ENCODE measurements at places on chromosomes 3 and 15.

DNA sequence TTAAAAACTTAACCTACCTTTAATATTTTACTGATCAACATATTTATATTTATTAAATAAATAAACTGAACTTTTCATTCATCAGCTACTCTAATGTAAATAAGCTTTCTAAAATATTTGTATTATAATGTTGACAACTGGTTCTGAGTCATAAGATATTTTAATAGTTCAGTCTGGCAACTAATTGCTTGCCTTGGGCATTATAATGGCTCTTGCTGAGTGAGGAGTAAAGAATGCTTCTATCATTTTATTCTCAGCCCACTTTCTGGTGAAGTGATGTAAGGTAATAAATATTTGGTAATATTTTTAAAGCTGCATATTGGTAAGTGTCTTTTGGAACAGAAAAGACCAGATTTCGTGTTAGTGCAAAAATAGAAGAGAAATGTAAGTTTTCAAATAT, 81.5 kb downstream of the DIPK2A start:
- no peak for DNase-seq

DNA sequence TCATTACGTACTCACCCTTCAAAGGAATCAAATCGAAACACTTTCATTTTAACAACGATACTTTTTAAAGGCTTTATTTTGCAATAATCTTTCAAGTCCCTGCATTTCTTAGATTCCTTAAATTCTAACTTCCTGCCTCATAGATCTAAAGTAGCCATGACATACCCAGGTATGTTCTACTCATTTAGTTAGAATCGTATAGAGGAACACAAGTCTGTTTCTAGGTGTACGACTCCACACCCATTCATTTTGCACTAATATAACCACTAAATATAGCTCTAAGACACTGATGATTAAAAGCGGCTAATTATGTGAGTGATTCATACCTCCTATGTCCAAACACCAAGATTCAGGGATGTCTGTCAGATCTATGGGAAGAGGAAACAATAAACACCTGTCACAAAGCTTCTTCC, 1.3 kb downstream of the ATP13A3 start:
- DNase-seq = peak; percentile 13

DNA sequence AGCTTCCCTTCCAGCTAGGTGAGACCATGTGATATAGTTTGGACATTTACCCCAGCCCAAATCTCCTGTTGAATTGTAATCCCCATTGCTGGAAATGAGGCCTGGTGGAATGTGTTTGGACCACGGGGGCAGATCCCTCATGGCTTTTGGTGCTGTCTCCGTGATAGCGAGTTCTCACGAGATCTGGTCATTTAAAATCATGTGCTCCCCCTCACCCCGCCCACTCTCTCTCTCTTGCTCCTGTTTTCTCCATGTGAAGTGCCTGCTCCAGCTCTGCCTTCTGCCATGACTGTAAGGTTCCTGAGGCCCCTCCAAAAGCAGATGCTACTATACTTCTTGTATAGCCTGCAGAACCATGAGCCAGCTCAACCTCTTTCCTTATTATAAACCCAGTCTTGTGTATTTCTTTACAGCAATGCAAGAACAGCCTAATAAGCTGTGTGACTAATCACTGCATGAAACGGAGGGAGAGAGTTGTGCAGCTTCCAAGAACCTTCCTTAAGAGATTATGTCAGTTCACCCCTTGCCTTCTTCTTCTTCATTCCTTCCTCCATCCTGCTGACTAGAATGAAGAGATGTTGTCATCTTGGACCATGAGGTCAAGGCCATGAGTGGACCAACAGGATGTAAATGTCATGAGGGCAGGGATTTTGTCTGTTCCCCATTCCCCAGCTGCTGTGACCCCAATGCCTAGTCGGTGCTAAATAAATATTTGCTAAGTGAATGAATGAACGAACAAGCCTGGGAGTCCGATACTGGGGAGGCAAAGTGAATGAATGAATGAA, 91.0 kb downstream of the CPN2 start:
- DNase-seq = no peak

GRCh38 chr3:107264888-107265287, 112.4 kb upstream of the CCDC54 start:
- DNase-seq = no peak

- no peak for DNase-seq
Observed at GRCh38 chr3:184637705-184638104, 74.2 kb downstream of the MAGEF1 start.

DNA sequence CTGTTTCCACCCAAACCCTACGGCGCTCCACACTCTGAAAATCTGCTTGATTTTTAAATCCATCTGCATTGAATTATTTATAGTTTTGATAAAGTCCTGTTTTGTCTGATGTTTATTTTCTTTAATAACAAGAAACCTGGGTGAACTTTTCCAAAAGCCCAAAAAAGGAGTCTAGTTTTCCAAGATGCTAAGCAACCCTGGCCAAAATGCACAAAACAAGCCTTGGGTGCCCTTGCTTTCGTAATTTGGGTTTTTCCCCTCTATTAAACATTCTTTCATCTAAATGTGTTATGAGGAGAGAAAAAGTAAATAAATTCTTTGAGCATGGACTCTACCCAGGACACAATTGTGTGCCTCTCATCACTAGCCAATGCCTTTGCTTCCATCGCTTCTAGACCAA, 468.9 kb downstream of the MCTP2 start:
- DNase-seq = no peak
